ENCODE measurements at places on chromosomes 11 and 22. TPM values are rescaled to one million over a fixed set of nuclear protein-coding genes. Genes with fewer than 3 reads are reported as not detected.

The CHRM4 gene
- 0.17 TPM for polyA plus RNA-seq

The MEI1 gene
- 1.5 TPM for polyA plus RNA-seq

The DEUP1 gene
- polyA plus RNA-seq, result 2.0 TPM

The UNC93B1 gene
- polyA plus RNA-seq, result 15.7 TPM

The VSIG2 gene
- polyA plus RNA-seq, result 25.0 TPM

The CCDC116 gene
- 0.66 TPM for polyA plus RNA-seq

The GRIA4 gene
- polyA plus RNA-seq, result 0.65 TPM

The ESAM gene
- 120 TPM for polyA plus RNA-seq

The POU2AF2 gene
- polyA plus RNA-seq, result 0.32 TPM

The OR52A1 gene
- 0.03 TPM for polyA plus RNA-seq

The TTLL12 gene
- polyA plus RNA-seq, result 21.8 TPM

The C22orf42 gene
- polyA plus RNA-seq, result not detected

GRCh38 chr11:78450866-78451265 is 33.2 kb upstream of the GAB2 start:
- H3K36me3 ChIP-seq, result no peaks in the 10 kb centered on the region
- H3K27ac ChIP-seq, result no peak overlapping the region
- H3K4me3 ChIP-seq, result no peak overlapping the region

- no peak overlapping the region for H3K27ac ChIP-seq
- peaks cover 71% of the 10 kb centered on the region for H3K36me3 ChIP-seq
- no peaks in the 10 kb centered on the region for H3K4me1 ChIP-seq
- H3K4me3 ChIP-seq, result no peak overlapping the region
- DNase-seq, result peak; percentile 76
Observed at GRCh38 chr22:44098966-44099530, 74.9 kb downstream of the PARVB start.

GRCh38 chr11:76270389-76270788 is 64.1 kb upstream of the WNT11 start:
- no peaks in the 10 kb centered on the region for H3K27me3 ChIP-seq
- DNase-seq, result peak; percentile 83
- H3K36me3 ChIP-seq, result no peaks in the 10 kb centered on the region
- no peaks in the 10 kb centered on the region for H3K4me1 ChIP-seq
- no peak overlapping the region for H3K4me3 ChIP-seq
- peak overlapping the region; percentile 8 for H3K27ac ChIP-seq

GRCh38 chr11:78426845-78427244 is 9.2 kb upstream of the GAB2 start:
- peaks cover 42% of the 10 kb centered on the region for H3K4me1 ChIP-seq
- H3K36me3 ChIP-seq, result no peaks in the 10 kb centered on the region
- no peaks in the 10 kb centered on the region for H3K27me3 ChIP-seq
- no peak overlapping the region for H3K4me3 ChIP-seq
- no peak overlapping the region for H3K27ac ChIP-seq
- DNase-seq, result no peak

DNA sequence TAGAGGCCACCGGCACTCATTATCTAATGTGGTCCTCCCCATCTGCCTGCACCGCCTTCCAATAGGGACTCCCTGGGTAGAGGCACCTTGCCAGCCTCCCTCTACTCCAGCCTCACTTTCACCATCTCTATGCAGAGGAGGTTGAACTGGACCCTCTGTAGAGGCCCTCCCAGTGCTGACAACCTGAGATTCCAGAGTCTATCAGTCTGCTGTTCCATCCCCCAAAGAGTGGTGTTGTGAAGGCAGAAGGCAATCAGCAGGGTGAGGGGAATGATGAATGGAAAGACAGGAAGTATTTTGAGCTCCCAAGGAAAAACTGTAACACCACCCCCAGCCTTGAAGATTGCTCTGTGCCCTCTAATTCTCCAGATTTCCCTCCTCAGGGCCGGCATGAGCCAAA is 77.9 kb downstream of the THAP12 start:
- no peaks in the 10 kb centered on the region for H3K36me3 ChIP-seq
- no peak for DNase-seq
- H3K4me3 ChIP-seq, result no peak overlapping the region
- H3K4me1 ChIP-seq, result no peaks in the 10 kb centered on the region

- no peak for DNase-seq
- H3K4me1 ChIP-seq, result no peaks in the 10 kb centered on the region
- H3K4me3 ChIP-seq, result no peak overlapping the region
- no peak overlapping the region for H3K27ac ChIP-seq
- H3K36me3 ChIP-seq, result peaks cover 56% of the 10 kb centered on the region
- no peaks in the 10 kb centered on the region for H3K27me3 ChIP-seq
Observed at GRCh38 chr22:31577711-31578110, 81.4 kb downstream of the SFI1 start.

- H3K36me3 ChIP-seq, result no peaks in the 10 kb centered on the region
- no peak overlapping the region for H3K4me3 ChIP-seq
- no peaks in the 10 kb centered on the region for H3K27me3 ChIP-seq
- peak; percentile 69 for DNase-seq
- no peaks in the 10 kb centered on the region for H3K4me1 ChIP-seq
Observed at GRCh38 chr11:1235306-1235900, 12.5 kb downstream of the MUC5B start.

GRCh38 chr22:33747576-33748180 is 172.6 kb downstream of the LARGE1 start:
- H3K36me3 ChIP-seq, result no peaks in the 10 kb centered on the region
- H3K27me3 ChIP-seq, result no peaks in the 10 kb centered on the region
- DNase-seq, result no peak
- H3K27ac ChIP-seq, result no peak overlapping the region

GRCh38 chr11:71499546-71499945 is 27.5 kb upstream of the KRTAP5-7 start:
- no peaks in the 10 kb centered on the region for H3K36me3 ChIP-seq
- no peak for DNase-seq
- H3K27me3 ChIP-seq, result no peaks in the 10 kb centered on the region
- H3K4me1 ChIP-seq, result no peaks in the 10 kb centered on the region

DNA sequence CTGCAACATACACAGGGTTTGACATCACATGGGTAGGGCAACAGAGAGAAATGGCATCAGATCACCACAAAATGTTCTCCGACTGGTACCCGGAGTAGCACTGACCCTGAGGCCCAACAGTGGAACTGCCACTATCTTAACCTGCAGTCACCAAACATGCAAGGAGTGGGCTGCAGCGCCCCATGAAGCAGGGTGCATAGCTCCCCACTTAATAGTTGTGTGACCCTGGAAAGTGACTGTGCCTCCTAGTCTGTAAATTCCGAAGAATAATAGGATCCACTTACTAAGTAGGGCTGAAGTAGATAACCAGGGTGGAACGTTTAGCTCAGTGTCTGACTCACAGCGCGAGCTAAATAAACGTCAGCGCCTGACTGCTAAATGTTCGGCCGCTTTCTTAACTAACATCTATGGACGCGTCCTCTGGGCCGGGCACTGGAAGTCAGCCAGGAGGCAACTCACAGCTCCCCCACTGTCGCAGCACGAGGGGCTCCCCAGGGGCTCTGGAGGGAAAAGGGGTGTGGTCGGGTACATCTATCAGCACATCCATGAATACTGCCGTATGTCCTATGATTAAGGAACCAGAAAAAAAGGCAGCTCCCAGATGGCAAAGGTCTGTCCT is 777 bp downstream of the LTO1 start:
- no peak for DNase-seq
- H3K4me1 ChIP-seq, result peaks cover 10% of the 10 kb centered on the region
- H3K36me3 ChIP-seq, result peaks cover 37% of the 10 kb centered on the region

DNA sequence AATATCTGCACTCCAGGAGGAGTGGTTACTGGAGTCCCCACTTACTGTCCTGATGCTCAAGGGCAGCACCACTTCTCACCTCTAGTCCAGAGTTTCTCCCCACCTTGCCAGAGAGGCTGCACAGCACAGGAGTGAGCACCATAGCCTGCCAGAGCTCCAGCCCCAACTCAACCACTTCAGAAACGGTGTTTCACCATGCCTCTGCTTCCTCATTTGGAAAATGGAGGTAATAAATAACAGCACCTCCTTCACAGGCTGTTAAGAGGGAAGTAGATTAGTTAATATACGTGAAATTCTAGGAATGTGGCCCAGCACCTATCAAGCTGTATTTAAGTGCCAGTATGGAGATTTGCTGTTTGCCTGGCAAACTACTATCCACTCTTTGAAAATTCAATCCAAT is 63.0 kb downstream of the GALNT18 start:
- DNase-seq, result no peak
- H3K27me3 ChIP-seq, result no peaks in the 10 kb centered on the region
- no peaks in the 10 kb centered on the region for H3K36me3 ChIP-seq
- peaks cover 8% of the 10 kb centered on the region for H3K4me1 ChIP-seq
- no peak overlapping the region for H3K4me3 ChIP-seq

DNA sequence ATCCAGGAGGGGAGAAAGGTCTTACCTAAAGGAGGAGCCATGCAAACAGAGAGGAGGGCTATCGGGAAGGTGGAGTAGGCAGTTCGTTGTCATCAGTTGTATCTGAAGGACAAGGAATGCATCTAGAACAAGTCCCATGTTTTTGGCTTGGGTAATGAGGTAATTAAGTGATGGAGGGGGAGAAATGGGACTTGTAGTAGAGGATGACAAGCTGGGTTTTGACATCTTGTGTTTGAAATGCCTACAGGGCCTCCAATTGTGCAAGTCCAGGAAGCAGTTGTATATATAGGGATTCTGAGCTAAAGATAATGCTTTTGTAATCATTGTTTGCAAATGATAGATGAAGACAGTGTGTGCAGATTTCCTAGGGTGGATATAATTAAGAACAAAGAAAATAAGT is 622.8 kb downstream of the NTM start:
- no peaks in the 10 kb centered on the region for H3K36me3 ChIP-seq
- H3K27ac ChIP-seq, result no peak overlapping the region
- H3K4me3 ChIP-seq, result no peak overlapping the region
- no peak for DNase-seq

DNA sequence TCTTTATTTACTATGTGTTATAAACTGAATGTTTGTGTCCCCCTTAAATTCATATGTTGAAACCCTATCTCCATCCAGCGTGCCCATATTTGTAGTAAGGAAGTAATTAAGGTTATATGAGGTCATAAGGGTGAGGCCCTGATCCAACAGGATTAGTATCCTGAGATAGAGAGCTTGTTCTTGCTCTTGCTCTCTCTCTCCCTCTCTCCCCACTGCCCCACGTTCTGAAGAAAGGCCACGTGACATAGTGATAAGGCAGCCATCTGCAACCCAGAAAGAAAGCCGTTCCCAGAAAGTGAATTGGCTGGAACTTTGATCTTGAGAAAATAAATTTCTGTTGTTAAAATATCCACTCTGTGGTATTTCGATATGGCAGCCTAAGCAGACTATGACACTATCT is 212.5 kb downstream of the SWAP70 start:
- H3K36me3 ChIP-seq, result no peaks in the 10 kb centered on the region
- H3K27me3 ChIP-seq, result no peaks in the 10 kb centered on the region
- no peak overlapping the region for H3K4me3 ChIP-seq
- DNase-seq, result no peak

GRCh38 chr11:118042796-118043195 is 34.1 kb upstream of the TMPRSS4 start:
- H3K36me3 ChIP-seq, result no peaks in the 10 kb centered on the region
- H3K4me3 ChIP-seq, result no peak overlapping the region
- no peak overlapping the region for H3K27ac ChIP-seq
- no peaks in the 10 kb centered on the region for H3K4me1 ChIP-seq
- H3K27me3 ChIP-seq, result no peaks in the 10 kb centered on the region

DNA sequence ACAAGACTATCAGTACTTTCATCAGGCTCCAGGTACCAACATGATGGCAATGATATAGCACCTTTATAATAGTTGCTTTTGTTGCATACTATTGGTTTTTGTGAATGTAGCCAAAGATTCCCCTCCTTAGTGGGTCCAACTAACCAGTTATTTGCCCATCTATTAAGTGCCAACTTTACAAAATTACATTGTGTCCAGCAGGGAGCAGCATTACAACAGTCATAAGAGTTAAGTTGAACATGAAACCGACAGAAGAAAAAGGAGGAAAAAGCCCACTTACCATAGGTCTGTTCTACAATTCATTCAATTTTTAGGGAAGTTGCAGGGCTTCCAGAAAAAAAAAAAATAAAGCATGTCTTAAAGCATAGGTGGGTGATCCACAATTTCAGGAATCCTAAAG is 21.6 kb downstream of the IMMP1L start:
- no peak for DNase-seq
- H3K36me3 ChIP-seq, result no peaks in the 10 kb centered on the region
- H3K4me1 ChIP-seq, result no peaks in the 10 kb centered on the region
- H3K27ac ChIP-seq, result no peak overlapping the region

- no peak overlapping the region for H3K4me3 ChIP-seq
- H3K27ac ChIP-seq, result no peak overlapping the region
- peaks cover 76% of the 10 kb centered on the region for H3K4me1 ChIP-seq
- no peaks in the 10 kb centered on the region for H3K27me3 ChIP-seq
Observed at GRCh38 chr11:1301220-1302000, 8.0 kb downstream of the TOLLIP start.

GRCh38 chr22:40487663-40488249 is 117.4 kb downstream of the SGSM3 start:
- no peak overlapping the region for H3K27ac ChIP-seq
- H3K4me1 ChIP-seq, result peaks cover 29% of the 10 kb centered on the region
- H3K27me3 ChIP-seq, result no peaks in the 10 kb centered on the region
- no peaks in the 10 kb centered on the region for H3K36me3 ChIP-seq
- H3K4me3 ChIP-seq, result no peak overlapping the region

DNA sequence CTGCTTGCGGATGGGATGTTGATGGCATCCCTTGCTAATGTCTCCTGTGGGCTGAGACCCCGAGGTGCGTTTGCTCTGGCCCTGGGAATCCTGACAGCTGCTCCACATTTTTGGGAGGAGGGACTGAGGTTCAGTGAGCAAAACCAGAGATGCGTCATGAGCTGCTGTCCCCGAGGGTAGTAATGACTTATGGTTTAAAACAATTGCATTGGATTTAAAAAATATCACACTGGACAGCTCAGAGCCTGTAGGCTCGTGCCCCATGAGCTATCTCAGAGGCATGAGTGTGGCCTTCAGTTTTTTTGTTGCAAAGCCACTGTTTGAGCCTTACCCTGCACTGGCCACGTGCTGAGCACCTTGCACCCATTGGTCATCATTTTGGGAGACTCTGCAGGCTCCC is 20.9 kb upstream of the PARVG start:
- DNase-seq, result no peak
- H3K4me1 ChIP-seq, result peaks cover 15% of the 10 kb centered on the region
- H3K27me3 ChIP-seq, result no peaks in the 10 kb centered on the region
- no peak overlapping the region for H3K4me3 ChIP-seq

- peak overlapping the region; percentile 99 for H3K27ac ChIP-seq
- no peaks in the 10 kb centered on the region for H3K27me3 ChIP-seq
- H3K4me1 ChIP-seq, result peaks cover 42% of the 10 kb centered on the region
- peak overlapping the region; percentile 82 for H3K4me3 ChIP-seq
- H3K36me3 ChIP-seq, result no peaks in the 10 kb centered on the region
Observed at GRCh38 chr11:73760135-73760678, 667 bp downstream of the RAB6A start.

DNA sequence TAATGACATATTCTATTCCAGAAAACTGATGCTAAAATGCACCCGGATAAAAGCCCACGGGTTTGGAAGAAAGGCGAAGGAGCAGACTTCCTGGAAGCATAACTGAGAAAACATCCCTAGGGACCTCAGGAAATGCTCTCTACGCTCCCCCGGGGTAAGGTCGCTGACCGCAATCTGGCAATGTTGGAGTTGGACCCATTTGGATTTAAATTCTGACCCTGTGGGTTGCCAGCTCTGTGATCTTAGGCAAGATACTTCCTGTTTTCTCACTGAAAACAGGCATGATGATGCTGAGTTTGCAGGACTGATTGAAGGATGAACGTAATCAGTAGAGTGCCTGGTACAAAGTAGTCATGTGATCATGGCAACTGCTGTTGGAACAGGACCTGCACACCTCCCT is 1054.0 kb downstream of the NTM start:
- H3K4me3 ChIP-seq, result no peak overlapping the region
- no peaks in the 10 kb centered on the region for H3K27me3 ChIP-seq
- H3K4me1 ChIP-seq, result no peaks in the 10 kb centered on the region
- no peak overlapping the region for H3K27ac ChIP-seq
- no peak for DNase-seq
- no peaks in the 10 kb centered on the region for H3K36me3 ChIP-seq
